ENCODE measurements at places on chromosomes 6 and 20.

DNA sequence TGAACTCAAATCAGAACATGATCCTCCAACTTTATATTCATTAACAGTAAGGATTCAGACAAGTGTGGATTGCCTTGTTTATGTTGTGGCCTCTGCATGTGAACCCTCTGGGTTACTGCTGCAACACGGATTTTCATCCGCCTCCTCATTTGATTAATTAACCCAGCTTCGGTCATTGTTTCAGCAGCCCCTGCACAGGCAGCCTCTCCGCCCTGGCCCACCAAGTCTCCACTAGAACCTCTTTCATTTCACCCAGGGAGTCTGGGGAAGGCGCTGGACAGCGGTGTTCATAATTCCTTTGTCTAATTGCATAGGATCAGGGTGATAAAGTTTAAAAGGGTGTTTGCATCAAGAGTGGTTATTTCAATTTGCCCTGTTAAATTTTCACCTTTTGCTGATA lies 15.7 kb downstream of the NKX2-2 start:
- no peak for DNase-seq

DNA sequence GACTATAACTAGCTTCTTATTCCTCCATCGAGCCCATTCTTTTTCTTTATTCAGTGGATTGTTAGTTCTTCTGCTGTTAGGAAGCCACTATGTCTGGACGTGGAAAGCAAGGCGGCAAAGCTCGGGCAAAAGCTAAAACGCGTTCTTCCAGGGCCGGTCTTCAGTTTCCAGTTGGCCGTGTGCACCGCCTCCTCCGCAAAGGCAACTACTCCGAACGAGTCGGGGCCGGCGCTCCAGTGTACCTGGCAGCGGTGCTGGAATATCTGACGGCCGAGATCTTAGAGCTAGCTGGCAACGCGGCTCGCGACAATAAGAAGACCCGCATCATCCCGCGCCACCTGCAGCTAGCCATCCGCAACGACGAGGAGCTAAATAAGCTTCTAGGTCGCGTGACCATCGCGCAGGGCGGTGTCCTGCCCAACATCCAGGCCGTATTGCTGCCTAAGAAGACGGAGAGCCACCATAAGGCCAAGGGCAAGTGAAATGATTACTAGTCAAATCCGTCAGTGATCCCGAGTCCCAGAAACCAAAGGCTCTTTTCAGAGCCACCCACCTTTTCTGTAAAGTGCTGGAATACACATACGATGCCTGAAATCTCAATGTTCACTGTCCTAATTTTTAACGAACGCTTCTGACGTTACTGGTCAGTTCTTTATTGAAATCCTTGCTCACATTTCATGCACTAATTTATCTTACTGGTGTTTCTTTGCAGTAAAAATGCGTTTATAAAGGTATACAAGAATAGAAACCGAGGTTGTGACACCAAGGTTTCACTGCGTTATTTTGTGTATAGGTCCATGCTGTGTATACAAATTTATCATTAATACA lies 129.9 kb downstream of the HFE start:
- no peak for DNase-seq

DNA sequence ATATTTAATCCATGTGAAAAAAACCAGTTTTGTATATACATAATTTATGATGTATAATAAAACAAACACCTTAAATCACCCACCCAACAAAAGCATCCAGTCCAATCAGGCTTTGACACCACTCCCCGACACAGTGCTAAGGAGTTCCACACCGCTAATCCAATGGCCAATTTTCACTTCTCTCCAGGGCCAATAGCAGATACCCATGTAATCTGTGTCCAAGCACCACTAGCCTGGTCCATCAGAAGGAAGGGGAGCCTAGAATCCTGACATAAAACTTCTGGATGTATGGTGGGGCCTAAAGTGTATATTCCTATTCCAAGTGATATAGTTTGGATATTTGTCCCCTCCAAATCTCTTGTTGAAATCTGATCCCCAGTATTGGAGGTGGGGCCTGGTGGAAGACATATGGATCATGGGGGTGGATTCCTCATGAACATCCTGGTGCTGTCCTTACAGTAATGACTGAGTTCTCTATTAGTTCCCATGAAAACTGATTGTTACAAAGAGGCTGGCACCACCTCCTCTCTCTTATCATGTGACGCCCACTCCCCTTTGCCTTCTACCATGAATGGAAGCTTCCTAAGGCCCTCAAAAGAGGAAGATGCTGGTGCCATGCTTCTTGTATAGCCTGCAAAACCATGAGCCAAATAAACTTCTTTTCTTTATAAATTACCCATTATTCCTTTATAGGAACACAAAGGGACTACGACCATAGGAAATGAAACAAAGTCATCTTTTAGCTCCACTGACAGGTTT lies 20.8 kb downstream of the RALGAPA2 start:
- DNase-seq, result no peak

GRCh38 chr6:14897831-14898230 lies 348.0 kb upstream of the JARID2 start:
- no peak for DNase-seq

GRCh38 chr6:110674096-110674495 lies 141.2 kb downstream of the CDK19 start:
- no peak for DNase-seq

GRCh38 chr6:136236466-136237293 lies 13.4 kb downstream of the MTFR2 start:
- no peak for DNase-seq

DNA sequence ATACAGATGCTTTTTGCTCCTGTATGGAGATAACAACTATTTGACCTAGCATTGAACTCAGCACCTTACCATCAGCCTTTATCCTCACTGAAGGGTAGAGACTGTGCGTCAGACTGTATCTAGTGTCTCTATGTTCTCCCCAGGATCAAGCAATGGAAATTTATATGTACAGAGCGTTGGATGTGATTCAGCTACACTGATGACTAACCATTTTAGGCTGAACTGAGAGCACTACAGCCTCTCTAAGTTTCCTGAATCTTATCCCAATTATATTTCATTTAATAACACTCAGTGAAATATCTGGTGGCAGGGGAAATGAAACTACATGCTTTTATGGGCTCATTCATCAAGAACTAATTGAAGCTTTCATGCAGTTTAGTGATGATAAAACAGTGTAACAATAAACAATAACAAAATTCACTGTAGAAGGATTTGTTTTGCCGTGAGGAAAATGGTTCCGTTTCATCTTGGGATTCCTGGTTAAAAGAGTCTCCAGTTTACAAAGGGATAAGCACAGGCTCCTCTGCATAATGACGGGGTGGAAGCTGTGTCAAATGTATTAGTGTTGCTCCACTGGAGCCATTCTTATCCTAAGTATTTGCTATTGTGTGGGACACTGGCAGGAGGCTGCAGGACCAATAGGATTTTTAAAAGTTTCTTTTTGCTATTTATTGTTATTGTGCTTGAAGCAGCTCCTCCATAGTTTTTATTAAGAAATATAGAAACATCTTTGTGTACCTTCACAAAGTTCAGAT lies 567.6 kb upstream of the MMS22L start:
- DNase-seq, result peak; percentile 64

DNA sequence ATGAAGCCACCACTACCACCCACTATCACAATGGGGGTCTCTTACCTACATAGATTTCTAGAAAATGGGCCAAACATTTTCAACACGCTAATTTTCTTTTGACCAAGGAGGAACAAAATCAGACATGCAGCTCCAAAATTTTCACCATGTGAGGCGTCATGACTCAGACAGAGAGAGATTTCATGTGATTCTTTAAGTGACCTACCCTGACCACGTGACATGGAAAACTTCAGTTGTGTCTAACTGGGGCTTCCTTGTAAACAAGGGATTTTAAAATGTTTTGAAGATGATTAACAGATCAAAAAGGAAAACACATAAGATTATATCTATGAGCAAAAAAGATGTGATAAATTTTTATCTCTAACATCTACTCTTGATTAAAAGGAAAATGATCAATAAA lies 199.2 kb downstream of the TBXT start:
- no peak for DNase-seq

GRCh38 chr20:32608664-32609015 lies 23.5 kb upstream of the NOL4L start:
- DNase-seq, result no peak

GRCh38 chr6:14838133-14838583 lies 407.7 kb upstream of the JARID2 start:
- no peak for DNase-seq

DNA sequence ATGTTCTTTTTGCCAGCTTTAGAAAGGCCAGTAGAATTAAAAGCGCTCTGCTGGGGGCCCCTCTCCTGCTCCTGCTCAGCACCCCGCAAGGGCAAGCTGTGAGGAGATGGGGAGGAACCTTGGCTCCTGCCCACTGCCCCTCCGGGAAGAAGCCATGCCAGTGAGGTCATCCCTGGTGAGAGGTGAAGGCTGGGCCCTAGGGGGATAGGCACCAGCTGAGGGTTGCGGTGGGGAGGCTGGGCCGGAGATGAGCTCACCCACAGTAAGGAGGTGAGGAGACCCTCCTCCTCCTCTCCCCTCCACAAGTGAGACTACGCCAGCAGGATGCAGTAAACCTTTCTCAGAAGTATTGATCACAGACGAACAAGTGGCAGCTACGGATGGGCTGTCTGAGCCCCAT lies 32.1 kb downstream of the LRFN2 start:
- no peak for DNase-seq

GRCh38 chr6:18835976-18836375 lies 448.8 kb downstream of the RNF144B start:
- DNase-seq, result no peak

GRCh38 chr6:104952911-104953399 lies 4.0 kb upstream of the LIN28B start:
- DNase-seq, result no peak

GRCh38 chr20:16299897-16300296 lies 273.4 kb downstream of the KIF16B start:
- DNase-seq, result no peak

DNA sequence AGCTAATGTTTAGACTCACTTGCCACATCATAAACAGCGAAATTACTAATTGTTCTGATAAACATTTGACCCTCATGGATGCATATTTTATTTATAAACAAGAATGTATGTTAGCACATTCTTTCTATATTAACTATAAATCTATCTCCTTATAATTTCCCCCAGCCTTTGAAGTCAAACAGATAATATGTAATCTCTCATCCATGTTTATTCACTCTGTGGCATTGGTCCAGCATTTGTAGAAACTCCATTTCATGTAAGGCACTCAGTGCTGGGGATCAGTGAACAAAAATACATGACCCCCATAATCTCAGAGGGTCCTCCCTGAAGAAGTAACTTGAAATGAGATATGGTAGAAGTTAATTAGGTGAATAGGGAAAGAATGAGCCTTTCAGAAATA lies 856.9 kb downstream of the EYS start:
- DNase-seq, result no peak

DNA sequence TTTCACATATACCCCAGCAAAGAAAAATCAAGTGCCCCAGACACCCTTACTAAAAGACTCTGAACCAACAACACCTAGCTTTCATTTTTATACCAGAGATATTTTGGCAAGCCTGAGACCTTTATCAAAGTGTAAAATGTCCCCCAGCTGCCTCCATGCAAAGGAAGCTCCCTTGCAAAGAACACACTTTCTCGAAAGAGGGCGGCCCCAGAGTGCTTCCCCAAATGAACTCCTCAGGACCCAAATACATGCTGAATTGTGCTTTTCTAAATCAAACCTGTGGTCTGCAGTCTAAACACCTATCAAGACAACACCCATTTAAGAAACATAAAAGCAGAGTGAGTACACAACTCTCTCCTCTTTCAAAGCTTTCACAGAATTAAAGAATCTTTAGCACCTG lies 490 bp downstream of the IPCEF1 start:
- DNase-seq, result no peak

DNA sequence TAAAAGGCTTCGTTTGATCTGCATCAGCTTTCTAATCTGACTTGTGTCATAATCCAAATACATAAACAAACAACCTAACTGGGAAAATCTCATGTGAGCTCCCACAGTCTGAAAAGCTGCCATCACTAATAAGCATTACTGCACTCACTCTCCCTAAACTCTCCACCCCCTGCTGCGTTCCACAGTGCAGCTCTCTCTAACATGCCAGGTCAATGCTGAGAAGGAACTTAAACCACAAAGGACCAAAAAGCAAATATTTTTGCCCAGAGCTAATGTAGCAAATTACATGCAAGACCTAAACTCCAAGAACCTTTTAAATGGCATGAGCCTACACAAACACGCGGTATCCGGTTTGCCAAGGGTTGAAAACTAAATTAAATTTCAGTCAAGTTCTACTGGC lies 542.3 kb upstream of the JARID2 start:
- DNase-seq, result no peak

GRCh38 chr6:135880066-135880972 lies 28.8 kb downstream of the PDE7B start:
- DNase-seq, result no peak

- no peak for DNase-seq
Measured at GRCh38 chr6:169490246-169490641, 211.6 kb downstream of the WDR27 start.

DNA sequence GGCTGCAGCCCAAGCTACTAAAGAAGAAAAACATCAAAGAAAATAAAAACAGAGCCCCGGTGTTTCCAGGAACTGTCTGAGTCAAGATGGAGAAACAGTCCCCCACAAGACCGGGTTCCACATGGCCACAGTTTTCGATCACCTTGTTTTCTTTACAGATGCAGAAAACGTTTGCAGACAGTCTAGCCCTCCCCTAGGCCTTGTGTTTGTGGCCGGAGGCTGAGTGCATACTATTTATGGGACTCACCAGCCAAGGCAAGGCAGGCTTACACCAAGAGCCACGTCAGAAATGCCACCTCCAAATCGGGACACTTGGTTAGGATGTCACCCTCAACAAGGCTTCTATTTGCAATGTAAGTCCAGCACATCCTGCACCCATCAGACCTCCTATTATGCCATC lies 97.3 kb downstream of the BMP7 start:
- no peak for DNase-seq

DNA sequence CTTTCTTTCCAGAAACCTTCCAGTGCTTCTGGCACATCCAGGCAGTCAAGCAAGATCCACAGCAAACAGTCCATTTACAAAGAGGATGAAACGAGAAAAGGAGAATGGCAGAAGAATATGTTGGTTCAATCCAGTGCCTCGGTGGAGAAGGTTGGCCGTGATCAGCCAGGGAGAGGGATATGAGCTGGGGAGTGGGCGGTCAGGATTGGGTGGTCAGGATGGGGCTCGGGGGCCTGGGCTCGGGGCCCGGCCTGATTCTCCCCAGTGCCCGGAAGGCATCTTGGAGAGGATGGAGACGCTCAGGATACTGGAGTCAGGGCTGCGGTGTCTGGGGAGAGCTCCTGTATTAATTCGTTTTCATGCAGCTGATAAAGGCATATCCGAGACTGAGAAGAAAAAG lies 61.3 kb downstream of the EFCAB8 start:
- DNase-seq, result no peak

GRCh38 chr6:139981768-139982181 lies 607.3 kb upstream of the CITED2 start:
- DNase-seq, result no peak

DNA sequence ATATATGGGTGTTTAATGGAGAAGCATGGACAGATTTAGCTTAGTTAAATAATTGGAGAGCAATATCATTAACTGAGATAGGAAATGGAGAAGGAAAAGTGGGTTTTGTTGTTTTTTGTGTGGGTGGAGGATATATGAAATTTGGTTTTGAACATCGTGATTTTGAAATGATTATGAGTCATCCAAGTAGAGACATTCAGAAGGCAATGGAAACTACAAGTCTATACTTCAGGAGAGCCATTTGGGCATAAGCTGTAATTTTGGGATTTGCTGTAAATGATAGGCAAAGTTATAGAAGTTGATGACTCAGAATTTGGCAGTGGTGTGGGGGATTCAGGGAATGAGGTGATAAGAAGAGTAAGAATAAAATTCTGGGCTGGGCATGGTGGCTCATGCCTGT lies 27.4 kb upstream of the FAM135A start:
- no peak for DNase-seq
